Caudate nucleus (tissue), 63 donors: ENCODE measurements at places on chromosomes 12 and 14.

- no peak for DNase-seq
These were observed 61.2 kb upstream of the CCDC91 start for GRCh38 chr12:28129031-28129430.

DNA sequence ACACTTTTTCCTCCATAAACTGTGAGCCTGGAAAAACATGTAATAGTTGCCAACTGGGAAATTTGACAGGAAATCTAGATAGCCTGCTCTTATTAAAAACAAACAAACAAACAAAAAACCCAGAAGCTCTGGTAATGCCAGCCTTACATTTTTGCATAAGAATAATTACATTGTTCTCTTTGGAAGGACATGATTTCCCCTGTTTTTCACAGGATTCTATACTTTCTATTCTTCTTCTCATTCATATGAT, 137.9 kb downstream of the AEBP2 start:
- DNase-seq: no peak

DNA sequence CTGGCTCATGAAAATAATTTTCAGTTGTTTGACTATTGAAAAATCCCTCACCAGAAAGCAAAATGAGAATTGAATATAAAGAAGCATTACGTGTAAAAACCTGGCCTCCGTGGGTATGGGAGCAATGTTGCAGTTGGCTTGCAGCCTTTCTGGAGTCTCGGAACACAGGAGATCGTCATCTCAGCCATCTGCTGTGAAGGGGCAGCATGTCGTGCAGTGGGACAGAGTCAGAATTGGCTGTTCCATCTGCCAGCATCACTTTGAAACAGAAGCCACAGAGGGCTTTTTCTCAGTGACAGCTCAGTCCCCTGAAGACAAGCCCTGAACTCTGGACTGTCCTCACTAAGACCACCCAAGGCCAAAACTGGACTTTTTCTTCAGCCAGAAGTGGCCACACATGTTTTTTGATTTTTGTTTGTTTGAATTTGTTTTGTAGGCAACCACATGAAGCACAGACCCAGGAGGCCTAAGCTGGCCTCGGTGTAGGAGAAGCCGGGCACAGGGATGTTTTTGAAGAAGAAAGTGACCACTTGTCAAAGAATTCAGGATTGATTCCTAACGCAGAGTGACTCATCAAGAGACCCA, 170.8 kb upstream of the DYRK2 start:
- no peak for DNase-seq

- no peak for DNase-seq
These were observed 44.2 kb upstream of the TSPAN9 start for GRCh38 chr12:3032770-3033538.

- no peak for DNase-seq
These were observed 141.6 kb downstream of the GLT1D1 start for GRCh38 chr12:128994856-128995255.

DNA sequence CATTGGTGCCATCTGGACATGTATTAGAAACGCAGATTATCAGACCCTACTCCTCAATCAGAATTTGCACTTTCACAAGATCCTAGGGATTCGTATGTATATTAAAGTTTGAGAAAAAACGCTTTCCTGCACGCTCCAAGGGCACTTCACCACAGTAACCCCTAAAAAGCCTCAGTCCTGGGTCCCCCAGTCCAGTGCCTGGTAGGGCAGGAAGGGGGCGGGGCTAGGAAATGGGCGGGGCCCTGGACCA, 369 bp downstream of the DEPDC4 start:
- DNase-seq: no peak

- DNase-seq: peak; percentile 24
These were observed 33.6 kb downstream of the CMKLR1 start for GRCh38 chr12:108305520-108305919.

DNA sequence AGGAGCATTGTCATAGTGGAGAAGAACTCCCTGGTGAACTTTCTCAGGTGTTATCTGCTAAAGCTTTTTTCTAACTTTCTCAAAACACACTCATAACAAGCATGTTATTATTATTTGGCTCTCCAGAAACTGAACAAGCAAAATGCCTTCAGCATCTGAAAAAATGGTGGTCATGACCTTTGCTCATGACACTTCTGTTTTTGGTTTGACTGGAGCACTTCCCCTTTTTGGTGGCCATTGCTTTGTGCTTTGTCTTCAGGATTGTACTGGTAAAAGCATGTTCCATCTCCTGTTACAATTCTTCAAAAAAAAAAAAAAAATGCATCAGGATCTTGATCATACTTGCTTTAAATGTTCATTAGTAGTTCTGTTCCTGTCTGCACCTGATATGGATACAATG, 1241.6 kb upstream of the USP15 start:
- DNase-seq: no peak

GRCh38 chr12:93011100-93011499, 82.0 kb upstream of the EEA1 start:
- no peak for DNase-seq

DNA sequence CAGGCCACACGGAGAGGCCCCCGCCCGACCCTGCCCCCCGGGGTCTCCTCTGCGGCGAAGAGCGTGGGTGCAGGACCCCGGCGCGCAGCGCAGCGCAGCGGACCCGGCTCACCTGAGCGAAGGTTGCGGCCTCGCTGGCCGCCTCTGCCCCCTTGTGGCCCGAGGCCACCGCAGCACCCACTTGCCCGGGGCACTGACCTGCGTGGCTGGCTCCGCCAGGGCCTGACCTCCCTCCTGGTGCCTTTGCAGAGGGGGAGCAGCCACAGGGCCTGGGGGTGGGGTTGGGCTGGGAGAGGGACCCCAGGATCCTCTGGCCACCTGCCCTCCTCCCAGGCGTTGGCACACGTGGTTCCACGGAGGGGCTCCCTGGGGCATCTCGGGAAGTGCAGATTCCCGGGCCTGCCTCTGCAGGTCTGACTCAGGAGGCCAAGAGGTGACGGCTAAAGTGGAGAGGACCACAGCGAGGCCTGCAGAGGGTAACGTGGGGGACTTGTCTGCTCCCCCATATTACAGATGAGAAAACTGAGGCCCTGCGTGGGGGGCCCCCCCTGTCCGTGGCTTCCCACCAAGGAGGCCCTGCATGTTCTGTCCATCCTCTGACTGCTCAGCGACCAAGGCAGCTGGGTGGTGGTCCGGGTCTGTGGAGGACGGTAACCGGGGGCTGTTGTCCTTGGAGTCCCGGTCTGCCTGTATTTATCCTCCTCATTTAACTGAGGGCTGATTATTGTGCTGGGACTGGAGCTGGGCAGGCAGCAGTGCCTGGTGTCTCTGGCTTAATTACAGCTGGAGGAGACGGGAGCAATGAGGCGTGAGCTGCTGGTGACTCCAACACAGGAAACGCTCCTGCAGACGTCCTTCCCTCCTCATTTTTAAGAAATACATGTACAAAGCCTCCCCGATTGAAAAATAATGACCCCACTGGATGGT, 67.9 kb upstream of the BEGAIN start:
- no peak for DNase-seq

- no peak for DNase-seq
These were observed 109.3 kb downstream of the ETV6 start for GRCh38 chr12:11758510-11759493.

DNA sequence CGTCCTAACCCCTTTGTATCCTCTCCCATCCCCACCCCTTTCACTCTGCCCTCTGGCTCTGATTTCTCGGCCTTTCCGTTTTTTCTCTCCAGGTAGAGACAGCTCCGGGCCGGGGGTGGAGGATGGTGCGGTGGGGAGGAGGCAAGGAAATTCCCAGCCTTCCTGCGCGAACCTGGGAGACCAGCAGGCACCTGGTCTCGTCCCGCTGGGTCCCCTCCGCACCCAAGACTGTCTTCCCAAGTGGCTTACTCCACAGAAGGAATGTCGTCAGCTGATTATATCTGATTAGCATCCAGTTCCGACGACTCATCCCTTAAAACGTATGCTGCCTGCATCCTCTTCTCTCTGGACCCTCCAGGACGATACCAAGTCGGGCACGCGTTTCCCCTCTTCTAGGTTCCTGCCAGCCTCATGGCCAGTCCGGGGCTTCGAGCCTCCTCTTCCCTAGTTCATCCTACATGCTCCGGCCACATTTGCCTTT, 42.2 kb upstream of the CAPRIN2 start:
- DNase-seq: no peak

DNA sequence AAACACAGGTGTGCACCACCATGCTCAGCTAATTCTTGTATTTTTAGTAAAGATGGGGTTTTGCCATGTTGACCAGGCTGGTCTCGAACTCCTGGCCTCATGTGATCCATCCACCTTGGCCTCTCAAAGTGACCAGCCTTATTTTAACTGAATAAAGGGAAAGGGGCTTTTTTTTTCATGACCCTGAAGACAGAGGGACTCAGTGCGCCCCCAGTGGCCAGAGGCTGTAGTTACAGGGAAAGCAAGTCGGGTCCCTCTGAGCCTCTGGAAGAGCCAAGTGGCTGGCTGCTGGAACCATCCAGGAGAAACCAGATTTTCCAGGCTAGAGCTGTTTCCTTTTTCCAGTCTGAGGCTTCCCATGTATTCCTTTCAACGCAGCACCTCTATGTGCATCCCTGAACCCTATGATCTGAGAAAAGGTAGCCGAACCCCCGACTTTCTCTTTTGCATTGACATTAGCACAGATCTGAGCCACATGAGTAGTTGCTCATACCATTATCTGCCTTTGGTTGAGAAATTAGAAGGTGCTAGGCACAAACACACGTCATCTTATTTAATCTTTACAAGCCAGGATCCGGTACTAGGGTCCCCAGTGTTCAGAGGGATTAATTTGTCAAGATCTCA, 342.7 kb downstream of the CACNA1C start:
- DNase-seq: no peak

DNA sequence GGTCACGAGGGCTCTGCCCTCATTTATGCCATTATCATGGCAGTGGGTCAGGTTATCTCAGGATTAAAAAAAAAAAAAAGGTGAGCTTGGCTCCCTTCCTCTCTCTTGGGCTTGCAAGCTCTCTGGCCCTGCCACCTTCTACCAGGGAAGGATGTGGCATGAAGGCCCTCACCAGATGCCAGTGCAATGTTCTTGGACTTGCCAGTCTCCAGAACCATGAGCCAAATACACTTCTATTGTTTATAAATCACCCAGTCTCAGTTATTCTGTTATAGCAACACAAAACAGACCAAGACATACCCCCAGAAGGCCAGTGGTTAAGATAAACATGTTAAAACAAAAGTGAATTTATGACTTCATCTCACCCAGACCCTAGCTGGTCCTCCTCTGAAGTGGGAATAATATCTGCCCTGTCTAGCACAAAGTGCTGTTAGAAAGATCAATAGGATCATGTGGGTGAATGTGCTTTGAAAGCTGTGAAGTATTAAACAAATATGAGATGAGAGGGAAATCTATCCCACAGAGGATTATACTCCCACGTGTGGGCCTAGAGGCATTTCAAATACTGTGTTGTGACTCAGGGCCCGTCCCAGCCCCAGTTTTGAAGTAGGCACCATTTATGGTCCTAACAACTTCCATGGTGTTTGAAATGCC, 88.6 kb downstream of the NINJ2 start:
- DNase-seq: no peak

- DNase-seq: no peak
These were observed 278.1 kb downstream of the NUAK1 start for GRCh38 chr12:105860561-105861207.

DNA sequence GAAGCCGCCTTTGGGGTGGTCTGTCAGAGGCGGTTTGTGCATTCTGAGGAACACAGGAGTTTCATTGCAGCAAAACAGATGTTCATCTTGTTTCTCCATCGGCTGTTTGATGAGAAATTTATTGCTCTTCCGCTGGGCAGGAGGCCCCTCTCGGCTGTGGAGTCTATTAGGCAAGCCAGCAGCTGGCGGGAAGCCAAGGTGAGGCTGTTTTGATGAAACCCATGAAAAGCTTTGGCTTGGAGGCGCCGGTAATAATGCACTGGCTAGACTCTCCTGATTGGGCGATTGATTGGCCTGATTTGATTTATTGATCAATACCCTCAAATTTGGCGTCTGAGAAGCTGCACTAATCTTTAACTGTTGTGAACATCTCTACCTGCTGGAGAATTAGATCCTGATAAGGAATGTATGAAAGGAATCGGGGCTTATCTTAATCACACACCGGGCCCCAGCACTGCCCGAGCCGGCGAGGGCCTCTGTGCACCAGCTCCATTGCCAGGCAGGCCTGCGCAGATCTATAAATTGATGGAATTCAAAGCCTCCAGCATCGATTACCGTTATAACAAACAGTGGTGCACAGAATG, 187.7 kb downstream of the PHETA1 start:
- DNase-seq: no peak

- DNase-seq: no peak
These were observed 95.7 kb downstream of the PAPLN start for GRCh38 chr14:73333031-73333430.

- DNase-seq: no peak
These were observed 197.8 kb downstream of the TTC8 start for GRCh38 chr14:89022274-89022673.

GRCh38 chr12:12441843-12442461, 85.1 kb downstream of the BORCS5 start:
- DNase-seq: no peak

DNA sequence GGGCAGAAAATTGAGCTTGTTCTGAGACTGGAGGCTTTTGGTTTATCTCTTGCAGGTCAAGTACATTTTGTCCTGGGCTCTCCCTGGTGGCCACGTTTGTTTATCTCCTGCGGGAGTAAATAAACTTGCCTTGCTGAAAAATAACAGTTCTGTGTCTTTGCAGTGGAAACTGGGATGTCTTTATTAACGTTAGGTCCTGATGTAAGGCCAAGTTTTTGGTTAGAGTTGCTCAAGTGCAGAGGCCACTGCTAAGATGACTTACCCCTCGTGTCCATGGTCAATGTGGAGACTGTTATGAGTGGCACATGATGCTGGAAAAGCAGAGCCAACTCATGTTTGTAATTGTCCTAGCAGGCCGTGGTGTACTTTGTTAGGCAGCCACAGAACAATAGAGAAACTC, 3.8 kb downstream of the PTPN11 start:
- DNase-seq: peak; percentile 23

GRCh38 chr12:123713398-123713797, 1.2 kb downstream of the ATP6V0A2 start:
- DNase-seq: no peak

GRCh38 chr12:124462750-124463149, 104.7 kb downstream of the NCOR2 start:
- no peak for DNase-seq

DNA sequence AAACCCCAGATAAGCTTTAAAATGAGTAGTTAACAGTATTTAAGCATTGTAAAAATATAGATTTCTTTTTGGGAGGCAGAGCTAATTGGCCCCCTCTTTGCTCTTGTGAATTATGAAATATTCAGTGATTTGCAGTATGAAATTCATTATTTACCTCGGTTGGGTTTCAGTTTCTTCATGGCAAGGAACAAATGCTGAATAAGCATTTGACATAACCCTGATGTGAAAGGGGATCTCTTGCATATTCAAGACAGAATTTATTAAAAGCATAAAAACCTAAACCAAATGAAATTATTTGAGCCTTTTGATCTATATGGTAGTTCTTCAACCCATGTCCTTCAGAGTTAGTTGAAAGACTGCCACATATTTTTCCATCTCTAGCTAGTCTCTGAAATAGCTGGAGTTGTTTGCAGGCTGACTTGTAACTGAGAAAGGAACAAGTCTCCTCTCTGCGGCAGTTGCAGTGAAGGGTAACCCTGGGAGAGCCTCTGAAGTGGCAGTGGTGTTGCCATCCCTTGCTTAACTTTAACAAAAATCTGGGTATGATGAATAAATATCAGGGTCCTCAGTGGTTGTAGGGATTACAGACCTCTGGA, 690 bp downstream of the AKAP6 start:
- DNase-seq: no peak

- no peak for DNase-seq
These were observed 20.9 kb downstream of the PDE6H start for GRCh38 chr12:14993537-14994266.

GRCh38 chr14:74963705-74964271, 8.4 kb upstream of the PGF start:
- no peak for DNase-seq
